ENCODE measurements at places on chromosomes 6 and 20. TPM values are rescaled to one million over a fixed set of nuclear protein-coding genes. Genes with fewer than 3 reads are reported as not detected.

GRCh38 chr6:91926827-91927226, 1340.0 kb upstream of the MAP3K7 start:
- DNase-seq: no peak

The HSPA12B gene
- not detected for polyA plus RNA-seq

The PXDC1 gene
- not detected for polyA plus RNA-seq

The COL20A1 gene
- not detected for polyA plus RNA-seq

The SIRPA gene
- polyA plus RNA-seq: not detected

Measured in CD4-positive, alpha-beta memory T cell (primary cell).